Lung (tissue), 17 donors: ENCODE measurements at places on chromosomes 2 and 18. TPM values are rescaled to one million over a fixed set of nuclear protein-coding genes. Genes with fewer than 3 reads are reported as not detected.

DNA sequence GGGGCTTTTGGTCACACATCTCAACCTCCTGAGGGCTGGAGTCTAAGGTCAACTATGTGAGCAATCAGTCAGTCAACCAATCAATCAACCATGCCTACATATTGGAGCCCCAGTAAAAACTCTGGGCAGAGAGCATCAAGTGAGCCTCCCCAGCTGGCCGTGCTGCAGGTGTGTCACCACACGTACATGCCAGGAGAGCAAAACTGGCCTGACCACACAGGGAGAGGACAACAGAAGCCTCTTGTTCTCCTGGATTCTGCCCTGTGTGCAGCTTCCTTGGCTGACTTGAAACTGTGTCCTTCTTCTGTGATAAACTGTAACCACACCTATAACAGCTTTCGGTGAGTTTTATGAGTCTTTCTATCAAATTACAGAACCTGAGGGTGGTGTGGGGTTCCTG is 25.9 kb downstream of the GPR35 start:
- no peaks in the 10 kb centered on the region for H3K4me1 ChIP-seq
- H3K27ac ChIP-seq, result no peak overlapping the region
- H3K4me3 ChIP-seq, result no peak overlapping the region
- H3K36me3 ChIP-seq, result no peaks in the 10 kb centered on the region

Gene MC4R
- 0.37 TPM for total RNA-seq

DNA sequence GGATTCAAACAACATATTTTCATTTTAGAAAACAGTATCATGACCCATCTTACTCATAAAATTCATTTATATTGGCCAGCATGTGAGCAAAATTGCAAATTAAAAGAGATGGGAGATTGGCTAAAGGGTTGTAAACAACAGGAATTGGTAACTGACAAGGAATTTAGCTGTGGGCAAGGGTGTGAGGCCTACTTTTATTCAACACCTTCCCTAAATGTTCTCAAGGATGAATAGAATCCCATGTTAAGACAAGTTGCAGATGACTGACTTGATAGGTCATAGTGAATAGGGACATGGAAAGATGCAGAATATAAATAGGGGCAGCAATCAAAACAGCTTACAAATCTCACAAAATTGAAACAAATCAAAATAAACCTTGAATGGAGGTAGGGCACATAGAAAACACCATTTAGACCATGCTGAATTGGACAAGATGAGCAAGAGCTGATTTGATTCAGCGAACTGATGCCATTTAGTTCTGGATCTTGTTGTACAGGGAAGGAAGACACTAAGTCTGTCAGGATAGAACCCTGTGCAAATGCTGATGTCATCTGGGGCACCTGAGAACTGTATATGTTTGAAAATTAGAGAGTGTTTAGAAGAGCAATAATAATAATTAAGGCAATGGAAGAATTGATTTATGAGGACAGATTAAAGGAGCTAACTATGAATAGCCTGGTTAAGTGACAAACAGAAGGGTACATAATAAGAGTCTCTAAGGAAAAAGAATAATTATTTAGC is 509.7 kb downstream of the ZEB2 start:
- no peak overlapping the region for H3K27ac ChIP-seq
- H3K4me1 ChIP-seq, result no peaks in the 10 kb centered on the region
- no peaks in the 10 kb centered on the region for H3K27me3 ChIP-seq
- H3K36me3 ChIP-seq, result no peaks in the 10 kb centered on the region

- H3K4me3 ChIP-seq, result no peak overlapping the region
- no peak for DNase-seq
- H3K4me1 ChIP-seq, result no peaks in the 10 kb centered on the region
- H3K27me3 ChIP-seq, result no peaks in the 10 kb centered on the region
- no peaks in the 10 kb centered on the region for H3K36me3 ChIP-seq
- H3K27ac ChIP-seq, result no peak overlapping the region
These were observed 30.2 kb downstream of the CD8B2 start for GRCh38 chr2:106517329-106517728.

Gene PLEKHH2
- 26.9 TPM for total RNA-seq

Gene ITGAV
- 91.8 TPM for total RNA-seq

DNA sequence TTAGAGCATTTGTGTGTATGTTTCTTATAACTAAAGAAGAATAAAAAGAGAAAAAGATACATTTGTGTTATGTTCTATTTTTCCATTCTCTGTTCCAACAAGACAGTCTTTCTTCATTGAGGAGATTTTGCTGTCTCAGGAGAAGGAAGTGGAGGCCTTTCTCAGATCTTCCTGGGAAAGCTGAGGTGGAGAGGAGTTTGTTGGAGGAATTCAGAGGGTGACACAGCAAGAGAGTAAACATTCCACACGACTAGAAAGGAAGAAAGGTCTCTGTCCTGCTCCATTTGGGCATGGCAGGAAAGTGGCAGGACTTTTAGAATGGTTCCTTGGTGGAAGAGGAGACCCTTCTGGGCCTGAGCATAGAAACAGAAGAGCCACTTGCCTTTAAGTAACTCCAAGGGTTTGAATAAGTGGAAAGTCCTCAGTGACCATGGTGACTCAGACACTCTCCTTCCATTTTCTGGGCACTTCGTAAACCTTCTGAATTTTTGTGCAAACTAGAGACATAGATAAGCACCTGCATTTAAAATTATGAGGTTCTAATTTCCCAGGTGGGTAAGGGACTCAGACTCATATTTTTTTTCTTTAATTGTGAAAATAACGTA is 52.3 kb upstream of the COL5A2 start:
- no peaks in the 10 kb centered on the region for H3K36me3 ChIP-seq
- no peaks in the 10 kb centered on the region for H3K4me1 ChIP-seq
- DNase-seq, result no peak
- no peaks in the 10 kb centered on the region for H3K27me3 ChIP-seq

GRCh38 chr2:181672255-181673008 is 7.9 kb downstream of the NEUROD1 start:
- H3K36me3 ChIP-seq, result no peaks in the 10 kb centered on the region
- no peaks in the 10 kb centered on the region for H3K27me3 ChIP-seq
- H3K27ac ChIP-seq, result no peak overlapping the region
- no peak for DNase-seq
- no peak overlapping the region for H3K4me3 ChIP-seq

Gene FAM237A
- not detected for total RNA-seq

- H3K4me3 ChIP-seq, result no peak overlapping the region
- peaks cover 4% of the 10 kb centered on the region for H3K4me1 ChIP-seq
- H3K27ac ChIP-seq, result no peak overlapping the region
- H3K36me3 ChIP-seq, result no peaks in the 10 kb centered on the region
- H3K27me3 ChIP-seq, result no peaks in the 10 kb centered on the region
These were observed 141.6 kb downstream of the PTRHD1 start for GRCh38 chr2:24651643-24652003.

DNA sequence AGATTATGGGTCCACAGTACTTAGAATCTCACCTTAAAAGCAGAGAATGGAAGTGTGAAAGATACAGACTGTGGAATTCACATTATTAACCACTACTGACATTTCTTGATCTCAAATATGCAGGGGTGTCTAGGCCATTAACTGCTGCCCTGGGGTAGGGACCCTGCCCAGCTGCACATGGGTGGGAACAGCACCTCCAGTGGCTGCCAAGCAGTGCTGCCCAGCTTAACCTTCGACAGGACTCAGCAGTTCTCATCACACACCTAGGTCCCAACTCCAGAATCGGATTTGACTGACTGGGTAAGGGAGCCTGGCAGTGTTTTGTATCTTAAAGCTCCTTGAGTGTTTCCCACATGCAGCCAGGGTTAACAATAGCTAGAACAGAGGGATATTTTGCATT is 14.9 kb downstream of the ERFE start:
- H3K4me1 ChIP-seq, result no peaks in the 10 kb centered on the region
- H3K27me3 ChIP-seq, result no peaks in the 10 kb centered on the region
- no peak for DNase-seq
- no peak overlapping the region for H3K27ac ChIP-seq
- peaks cover 48% of the 10 kb centered on the region for H3K36me3 ChIP-seq

DNA sequence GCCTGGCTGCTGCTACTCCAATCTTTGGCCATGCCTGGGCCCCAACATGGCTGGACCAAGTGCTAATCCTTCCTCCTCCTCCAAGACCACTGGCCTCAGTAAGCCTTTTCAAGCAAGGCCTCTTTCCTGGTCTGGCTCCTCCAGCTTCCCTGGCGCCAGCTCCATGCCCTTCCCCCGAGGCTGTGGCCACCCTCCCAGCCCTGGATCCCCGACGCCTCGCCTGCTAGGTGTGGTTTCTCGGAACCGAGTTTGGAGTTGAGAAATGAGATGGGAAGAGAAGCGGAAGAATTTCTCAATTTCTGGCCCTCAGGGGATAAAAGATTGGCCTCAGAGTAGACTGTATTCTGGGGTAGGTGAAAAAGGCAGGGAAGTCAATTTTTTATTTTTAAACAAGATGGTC is 46.4 kb downstream of the ADCY3 start:
- H3K27ac ChIP-seq, result peak overlapping the region; percentile 32
- H3K4me3 ChIP-seq, result no peak overlapping the region
- DNase-seq, result no peak
- peaks cover 14% of the 10 kb centered on the region for H3K4me1 ChIP-seq

Gene SERPINB10
- total RNA-seq, result 0.63 TPM

DNA sequence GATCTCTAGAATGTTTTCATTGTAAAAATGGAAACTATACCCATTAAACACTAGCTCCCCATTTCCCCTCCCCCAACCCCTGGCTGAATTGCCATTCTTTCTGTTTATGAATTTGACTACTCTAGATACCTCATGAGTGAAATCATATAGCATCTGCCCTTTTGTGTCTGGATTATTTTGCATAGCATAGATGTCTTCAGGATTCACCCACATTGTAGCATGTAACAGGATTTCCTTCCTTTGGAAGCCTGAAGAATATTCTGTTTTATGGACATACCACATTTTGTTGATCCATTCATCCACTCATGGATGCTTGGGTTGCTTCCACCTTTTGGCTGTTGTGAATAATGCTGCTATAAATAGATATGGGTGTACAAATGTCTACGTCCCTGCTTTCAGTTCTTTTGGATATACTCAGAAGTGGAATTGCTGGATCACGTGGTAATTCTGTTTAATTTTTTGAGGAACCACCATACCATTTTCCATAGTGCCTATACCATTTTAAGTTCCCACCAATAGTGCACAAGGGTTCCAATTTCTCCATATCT is 7.7 kb upstream of the ASB1 start:
- no peaks in the 10 kb centered on the region for H3K27me3 ChIP-seq
- H3K27ac ChIP-seq, result no peak overlapping the region
- DNase-seq, result no peak
- no peaks in the 10 kb centered on the region for H3K36me3 ChIP-seq

DNA sequence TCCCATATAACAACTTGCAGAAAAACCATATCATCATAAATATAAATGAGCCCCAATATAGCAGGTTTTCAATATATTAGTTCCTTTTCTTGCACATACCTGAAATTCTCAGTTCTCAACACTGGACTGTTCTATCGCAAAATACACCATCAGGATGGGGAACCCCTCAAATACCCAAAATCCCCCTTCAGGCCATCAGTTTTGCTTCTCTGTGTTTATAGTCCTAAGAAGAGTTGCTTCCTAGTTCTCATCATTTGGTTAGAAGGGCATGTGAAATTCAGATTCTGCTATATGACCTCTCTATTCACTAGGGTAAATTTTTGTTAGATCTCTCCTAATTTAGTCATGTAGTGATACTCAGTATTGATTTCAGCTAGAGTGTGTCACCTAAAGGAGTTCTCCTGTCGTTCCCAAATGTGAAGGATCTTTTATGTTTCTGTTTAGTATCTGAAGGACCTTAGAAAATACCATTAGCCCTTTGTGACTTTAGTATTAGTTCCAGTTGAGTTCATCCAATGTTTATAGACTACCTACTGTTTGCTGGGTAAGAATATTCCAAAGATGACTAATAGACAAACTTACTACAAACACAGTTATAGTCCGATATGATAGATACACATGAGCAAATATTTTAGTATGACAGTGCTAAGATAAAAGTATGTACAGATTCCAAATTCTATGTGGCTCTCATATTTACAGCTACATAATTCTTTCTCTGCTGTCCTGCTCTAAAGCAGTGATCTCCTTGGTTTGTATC is 115.8 kb downstream of the TTC27 start:
- H3K4me1 ChIP-seq, result peaks cover 4% of the 10 kb centered on the region
- H3K27ac ChIP-seq, result no peak overlapping the region
- no peak for DNase-seq
- H3K27me3 ChIP-seq, result no peaks in the 10 kb centered on the region
- H3K36me3 ChIP-seq, result peaks cover 2% of the 10 kb centered on the region

- H3K4me3 ChIP-seq, result peak overlapping the region; percentile 98
- H3K4me1 ChIP-seq, result peaks cover 13% of the 10 kb centered on the region
- H3K27ac ChIP-seq, result peak overlapping the region; percentile 96
- H3K36me3 ChIP-seq, result no peaks in the 10 kb centered on the region
These were observed 496 bp downstream of the SUCLG1 start for GRCh38 chr2:84458551-84459017.

Gene HAAO
- 12.5 TPM for total RNA-seq

DNA sequence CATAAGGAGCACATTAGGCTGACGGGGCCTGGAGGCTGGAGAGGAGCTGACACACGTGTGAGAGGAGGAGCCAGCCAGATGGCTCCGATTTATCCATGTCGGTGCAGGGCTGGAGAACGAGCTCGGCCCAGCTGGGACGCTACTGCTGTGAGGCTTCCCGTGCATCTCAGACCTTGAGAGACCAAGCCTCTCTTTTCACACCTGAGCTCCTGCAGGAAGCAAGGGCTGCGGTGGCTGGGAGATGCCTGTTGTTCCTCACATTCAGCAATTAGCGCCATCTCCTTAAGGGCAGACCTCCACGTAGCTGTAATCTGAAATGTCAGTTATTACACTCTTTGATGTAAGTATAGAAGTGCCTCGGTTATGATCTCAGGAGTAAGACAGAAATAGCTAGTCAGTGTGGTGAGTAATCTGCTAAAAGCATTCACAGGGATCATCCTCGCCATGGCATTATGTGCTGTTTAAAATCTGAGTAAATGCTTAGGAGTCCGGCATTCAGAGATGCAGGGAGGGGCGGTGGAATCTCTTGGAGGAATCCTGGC is 107.9 kb downstream of the PRKCE start:
- H3K4me1 ChIP-seq, result peaks cover 12% of the 10 kb centered on the region
- H3K27ac ChIP-seq, result peak overlapping the region; percentile 30
- no peak for DNase-seq
- no peaks in the 10 kb centered on the region for H3K27me3 ChIP-seq
